Posterior cingulate gyrus (tissue), 11 donors: ENCODE measurements at places on chromosomes 16 and 17.

DNA sequence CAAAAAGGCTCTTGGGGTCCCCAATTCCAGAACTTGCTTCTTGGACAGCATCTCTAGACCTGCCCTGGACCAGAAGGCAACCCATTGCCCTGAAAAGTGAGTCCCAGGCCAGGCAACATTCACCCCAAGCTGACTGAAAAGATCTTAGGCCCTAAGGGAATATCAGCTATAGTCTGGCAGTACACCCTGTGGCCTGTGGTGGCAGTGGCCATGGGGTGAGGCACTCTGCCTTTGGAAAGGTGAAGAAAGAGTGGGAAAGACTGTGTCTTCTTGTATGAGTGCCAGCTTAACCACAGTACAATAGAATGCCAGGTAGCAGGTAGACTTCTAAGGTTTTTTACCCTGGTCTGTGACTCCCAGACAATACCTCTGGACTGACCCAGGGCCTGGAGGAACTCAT, 564.5 kb downstream of the CDH8 start:
- DNase-seq = no peak

- DNase-seq = peak; percentile 69
These were observed 11.7 kb downstream of the SLC7A6OS start for GRCh38 chr16:68298907-68299561.

DNA sequence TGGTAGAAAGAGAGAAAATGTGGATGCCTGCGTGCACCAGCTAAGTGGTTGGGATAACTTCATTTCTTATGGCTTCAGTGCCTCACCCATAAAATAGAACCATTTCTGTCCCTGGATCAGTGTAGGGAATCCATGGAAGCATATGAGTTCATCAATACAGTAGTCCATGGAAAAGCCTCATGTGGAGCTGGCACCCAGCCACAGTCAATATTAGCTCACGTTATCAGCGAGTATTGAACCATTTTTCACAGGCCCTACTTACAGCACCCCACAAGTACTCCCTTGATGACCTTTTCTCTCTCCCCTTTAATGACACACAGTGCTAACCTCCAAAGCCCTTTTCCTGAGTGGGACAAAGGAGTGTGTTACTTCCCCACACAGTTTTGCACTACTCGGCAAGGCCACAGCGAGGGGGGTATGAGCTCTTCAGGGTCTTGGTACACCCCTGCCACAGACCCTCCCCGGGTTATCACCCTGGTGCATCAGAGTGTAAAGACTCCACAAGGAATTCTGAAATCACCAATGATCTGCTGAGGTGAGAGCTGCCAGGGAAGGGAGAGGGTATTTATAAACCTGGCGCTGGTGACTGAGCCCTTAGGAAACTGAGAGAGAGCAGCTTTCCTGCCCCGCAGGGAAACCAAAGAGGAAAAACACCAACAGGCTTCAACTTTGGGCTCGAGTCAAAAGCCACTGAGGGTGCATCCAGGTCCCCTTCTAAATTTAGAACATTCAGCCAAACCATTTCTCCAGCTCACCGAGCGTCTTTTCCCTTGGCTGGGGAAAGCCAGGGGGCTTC, 36.9 kb downstream of the DYNLRB2 start:
- no peak for DNase-seq

GRCh38 chr17:33017366-33017765, 25.7 kb downstream of the SPACA3 start:
- no peak for DNase-seq

- DNase-seq = no peak
These were observed 53.1 kb downstream of the RAP1GAP2 start for GRCh38 chr17:2849327-2849670.

- no peak for DNase-seq
These were observed 4.4 kb upstream of the CALB2 start for GRCh38 chr16:71354156-71354555.

DNA sequence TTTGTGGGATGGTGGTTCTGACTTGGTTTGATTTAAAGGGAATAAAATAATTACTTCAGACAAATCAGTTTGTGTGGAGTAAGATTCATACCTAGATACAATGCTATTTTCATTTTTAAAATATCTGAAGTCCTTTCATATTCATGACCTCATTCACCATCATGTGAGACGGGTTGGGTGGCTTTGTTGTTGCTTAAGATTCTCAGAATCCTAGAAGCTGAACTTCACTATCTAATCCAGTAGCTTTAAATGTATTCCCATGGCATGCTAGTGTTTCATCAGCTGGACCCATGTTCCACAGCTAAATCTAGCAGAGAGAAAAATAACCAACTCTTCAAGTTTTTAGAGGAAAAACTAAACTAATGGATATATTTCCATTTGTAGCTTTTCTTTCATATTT, 2.7 kb upstream of the AMFR start:
- no peak for DNase-seq

GRCh38 chr17:80529904-80530292, 14.7 kb upstream of the RPTOR start:
- DNase-seq = no peak

DNA sequence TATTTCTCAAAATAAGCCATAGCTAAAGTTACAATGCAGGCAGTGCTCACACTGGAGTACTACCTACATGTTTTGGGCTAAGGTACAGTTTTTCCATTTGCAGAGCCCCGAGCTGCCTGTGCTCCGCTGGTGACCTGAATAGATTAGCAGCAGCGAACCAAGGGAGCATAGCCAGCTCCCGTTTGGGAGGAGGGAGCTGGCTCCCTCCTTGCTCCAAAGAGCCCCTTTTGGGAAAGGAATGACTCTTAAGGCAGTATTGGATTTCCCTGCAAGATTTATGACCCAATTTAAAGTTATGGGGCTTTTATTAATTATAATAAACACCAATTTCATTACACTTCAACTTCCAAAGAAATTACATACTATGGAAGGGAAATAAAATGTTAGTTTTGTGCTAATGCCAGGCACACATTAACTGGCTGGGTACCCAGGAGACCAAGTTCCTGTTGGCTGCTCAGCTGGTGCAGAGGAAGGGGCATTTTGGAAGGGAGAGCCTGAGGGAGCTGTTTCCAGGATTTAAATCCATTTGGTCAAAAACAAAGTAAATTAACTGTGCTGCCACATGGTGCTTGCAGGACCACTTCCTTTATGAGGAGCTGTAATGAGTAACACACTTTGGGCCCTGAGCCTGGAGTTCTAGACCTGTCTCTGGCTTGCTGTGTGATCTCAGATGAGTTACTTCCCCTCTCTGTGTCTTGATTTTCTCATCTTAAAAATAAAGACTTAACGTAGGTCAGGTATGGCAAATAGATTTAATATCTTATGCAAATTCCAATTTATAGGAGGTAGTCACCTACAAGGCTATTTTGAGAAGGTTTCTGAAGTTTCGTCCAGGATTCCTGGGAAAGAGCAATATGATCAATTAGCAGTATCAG, 362.1 kb upstream of the CCL2 start:
- no peak for DNase-seq

GRCh38 chr16:75222271-75222783, 3.5 kb downstream of the CTRB1 start:
- no peak for DNase-seq

- no peak for DNase-seq
These were observed 74.5 kb upstream of the PMFBP1 start for GRCh38 chr16:72246423-72246822.

- DNase-seq = no peak
These were observed 167.2 kb downstream of the PARN start for GRCh38 chr16:14462811-14463210.

- DNase-seq = peak; percentile 66
These were observed 15.0 kb downstream of the ZNF213 start for GRCh38 chr16:3149630-3150345.

GRCh38 chr17:5785338-5785737, 201.0 kb upstream of the NLRP1 start:
- no peak for DNase-seq

GRCh38 chr16:83403761-83404160, 404.0 kb upstream of the HSBP1 start:
- no peak for DNase-seq

GRCh38 chr17:17511881-17512858, 16.0 kb upstream of the RASD1 start:
- no peak for DNase-seq

- DNase-seq = no peak
These were observed 29.6 kb upstream of the MRC2 start for GRCh38 chr17:62597920-62598319.
